Lower leg skin (tissue), 4 donors: ENCODE measurements at places on chromosomes 1 and 21.

GRCh38 chr1:243946946-243947345 is 96.9 kb upstream of the AKT3 start:
- DNase-seq, result no peak

DNA sequence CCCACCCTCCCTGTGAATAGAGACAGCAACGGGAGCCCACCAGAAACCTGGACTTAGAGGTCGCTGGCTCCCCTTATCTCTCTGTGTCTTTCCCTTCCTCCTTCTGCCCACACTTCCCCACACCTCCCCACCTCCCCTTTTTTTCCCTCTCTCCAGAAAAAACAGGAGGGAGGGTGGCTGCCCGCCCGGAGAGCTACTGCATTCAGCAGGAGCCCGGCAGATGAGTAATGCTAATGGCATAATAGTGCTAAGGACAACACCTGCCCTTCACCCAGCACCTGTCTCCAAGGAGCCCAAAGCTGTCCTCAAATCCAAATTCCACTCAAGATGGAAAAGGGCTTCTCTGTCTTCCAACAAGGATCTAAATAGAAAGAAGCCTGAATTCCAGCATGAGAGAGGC is 11.4 kb upstream of the PRELP start:
- no peak for DNase-seq

GRCh38 chr1:206496131-206496793 is 11.1 kb upstream of the RASSF5 start:
- no peak for DNase-seq

DNA sequence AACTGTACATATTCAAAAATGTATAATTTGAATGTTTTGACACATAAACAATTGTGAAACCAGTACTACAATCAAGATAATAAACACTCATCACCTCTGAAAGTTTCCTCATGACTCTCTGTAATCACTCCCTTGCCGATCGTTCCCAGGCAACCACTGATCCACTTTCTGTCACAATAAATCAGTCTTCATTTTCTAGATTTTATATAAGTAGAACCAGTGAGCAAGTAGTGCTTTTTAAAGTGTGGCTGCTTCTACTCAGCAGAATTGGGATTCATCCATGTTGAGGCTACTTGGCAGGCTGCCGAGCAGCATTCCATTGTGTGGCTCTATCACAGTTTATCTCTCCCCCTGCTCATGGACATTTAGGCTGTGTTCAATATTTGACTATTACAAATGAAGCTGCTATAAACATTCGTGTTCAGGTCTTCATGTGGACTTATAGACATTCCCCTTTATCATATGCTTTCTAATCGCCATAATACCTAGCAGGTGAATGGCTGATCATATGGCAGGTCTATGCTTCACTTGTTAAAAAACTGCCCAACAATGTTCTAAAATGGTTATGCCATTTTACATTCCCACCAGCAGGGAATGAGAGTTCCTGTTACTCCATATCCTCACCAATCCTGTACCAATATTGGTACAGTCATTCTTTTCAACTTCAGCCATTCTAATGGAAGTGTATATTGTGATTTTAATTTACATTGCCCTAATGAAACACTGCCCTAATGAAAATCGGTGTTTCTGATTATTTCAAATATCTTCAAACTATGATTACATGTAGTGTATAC is 20.5 kb downstream of the TEX38 start:
- DNase-seq, result no peak

DNA sequence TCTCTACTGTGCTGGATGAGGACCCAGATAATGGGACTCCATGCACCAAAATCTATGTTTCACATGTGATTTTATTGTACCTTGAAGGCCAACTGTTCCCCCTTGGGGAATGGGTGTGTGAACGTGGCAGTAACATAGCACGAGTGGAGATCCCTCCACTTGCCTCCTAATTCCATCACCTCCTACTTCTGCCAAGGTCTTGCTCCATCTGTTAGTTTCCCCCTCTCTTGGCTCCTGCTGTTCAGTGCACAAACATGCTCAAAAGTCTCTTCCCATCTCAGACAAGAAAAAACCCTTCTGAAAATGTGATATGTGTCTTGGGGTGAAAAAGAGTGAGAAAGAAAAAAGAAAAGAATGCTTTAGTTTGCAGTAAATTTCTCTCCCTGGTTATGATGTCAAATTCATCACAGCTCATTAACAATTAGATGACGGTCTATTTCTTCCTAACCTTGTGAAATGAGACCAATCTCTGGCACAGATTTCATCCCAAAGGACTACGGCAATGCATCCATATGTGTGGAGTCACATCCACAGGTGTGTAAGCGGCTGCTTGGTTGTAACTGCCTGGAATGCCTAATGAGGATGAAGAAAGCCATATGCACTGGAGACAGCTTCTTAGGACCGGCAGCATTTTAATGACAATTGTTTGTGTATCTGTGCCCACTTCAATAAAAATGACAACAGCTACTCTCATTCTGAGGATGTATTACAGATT is 79.3 kb upstream of the DIRAS3 start:
- no peak for DNase-seq

GRCh38 chr21:29777160-29777559 is 162.6 kb downstream of the GRIK1 start:
- no peak for DNase-seq

- DNase-seq, result no peak
Measured at GRCh38 chr1:53390736-53391135, 62.9 kb upstream of the LRP8 start.

GRCh38 chr1:169568497-169568896 is 17.8 kb downstream of the F5 start:
- no peak for DNase-seq

GRCh38 chr1:113534130-113534817 is 144.0 kb downstream of the MAGI3 start:
- DNase-seq, result no peak

GRCh38 chr1:55250399-55251075 is 35.4 kb upstream of the USP24 start:
- no peak for DNase-seq

- DNase-seq, result no peak
Measured at GRCh38 chr1:36734356-36734755, 251.6 kb upstream of the CSF3R start.

GRCh38 chr1:84869720-84870119 is 23.3 kb downstream of the LPAR3 start:
- no peak for DNase-seq

DNA sequence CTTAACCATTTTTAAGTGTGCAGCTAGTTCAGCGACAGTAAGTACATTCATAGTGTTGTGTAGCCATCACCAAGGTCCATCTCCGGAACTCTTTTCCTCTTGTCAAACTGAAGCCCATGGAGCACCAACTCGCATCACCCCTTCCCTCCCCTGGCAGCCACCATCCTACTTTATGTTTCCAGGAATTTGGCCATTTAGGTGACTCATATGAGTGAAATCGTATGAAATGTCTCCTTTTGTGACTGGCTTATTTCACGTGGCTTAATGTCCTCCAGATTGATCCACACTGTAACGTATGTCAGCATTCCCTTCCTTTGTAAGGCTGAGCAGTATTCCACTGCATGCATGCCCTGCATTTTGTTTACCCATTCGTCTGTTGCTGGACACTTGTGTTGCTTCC is 2.5 kb downstream of the COL6A2 start:
- peak; percentile 13 for DNase-seq

DNA sequence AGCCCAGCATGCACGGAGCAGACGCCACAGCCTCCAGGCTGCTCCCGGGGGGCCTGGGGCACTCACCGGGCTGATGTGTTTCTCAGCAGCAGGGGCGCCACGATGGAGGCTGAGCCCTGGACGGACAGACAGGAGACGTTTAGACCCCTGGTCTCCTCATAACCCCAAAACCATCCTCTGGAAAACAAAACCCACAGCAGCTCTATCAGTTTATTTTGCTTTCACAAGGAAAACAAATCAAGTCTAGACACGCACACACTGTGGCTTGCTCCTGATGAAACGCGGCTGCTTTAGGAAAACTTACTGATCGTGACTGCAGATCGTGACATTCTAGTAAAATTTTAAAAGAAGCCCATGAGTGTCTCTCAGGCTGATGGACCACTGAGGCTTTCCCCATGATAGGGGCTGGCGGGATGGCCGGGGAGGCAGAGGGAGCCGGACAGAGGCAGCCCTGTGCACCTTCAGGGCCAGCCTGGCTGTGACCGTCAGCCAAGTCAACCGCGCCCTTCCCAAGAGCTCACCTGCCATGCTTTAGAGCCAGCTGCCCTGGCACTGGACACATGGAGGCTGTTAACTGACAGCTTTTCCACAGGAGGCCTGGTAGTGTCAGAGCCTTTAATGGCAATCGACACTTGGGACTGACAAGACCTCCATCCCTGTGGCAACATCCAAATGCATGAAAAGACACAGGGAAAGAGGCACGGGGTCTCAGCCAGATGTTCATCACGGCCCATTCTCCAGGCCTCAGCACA is 5.2 kb downstream of the POFUT2 start:
- peak; percentile 79 for DNase-seq

- DNase-seq, result no peak
Measured at GRCh38 chr1:41161846-41162245, 80.3 kb downstream of the SCMH1 start.

DNA sequence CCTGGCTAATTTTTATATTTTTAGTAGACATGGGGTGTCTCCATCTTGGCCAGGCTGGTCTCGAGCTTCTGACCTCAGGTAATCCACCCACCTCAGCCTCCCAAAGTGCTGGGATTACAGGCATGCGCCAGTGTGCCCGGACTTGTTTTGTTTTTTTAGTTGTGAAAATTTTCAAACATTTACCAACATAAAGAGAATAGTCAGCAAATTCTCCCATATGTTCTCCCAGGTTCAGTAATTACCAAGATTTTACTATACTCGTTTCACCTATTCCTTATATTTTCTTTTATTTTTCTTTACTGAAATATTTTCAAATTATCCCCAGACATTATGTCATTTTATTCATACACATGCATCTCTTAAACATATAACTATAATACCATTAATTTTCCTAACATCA is 218.1 kb upstream of the L1TD1 start:
- no peak for DNase-seq

DNA sequence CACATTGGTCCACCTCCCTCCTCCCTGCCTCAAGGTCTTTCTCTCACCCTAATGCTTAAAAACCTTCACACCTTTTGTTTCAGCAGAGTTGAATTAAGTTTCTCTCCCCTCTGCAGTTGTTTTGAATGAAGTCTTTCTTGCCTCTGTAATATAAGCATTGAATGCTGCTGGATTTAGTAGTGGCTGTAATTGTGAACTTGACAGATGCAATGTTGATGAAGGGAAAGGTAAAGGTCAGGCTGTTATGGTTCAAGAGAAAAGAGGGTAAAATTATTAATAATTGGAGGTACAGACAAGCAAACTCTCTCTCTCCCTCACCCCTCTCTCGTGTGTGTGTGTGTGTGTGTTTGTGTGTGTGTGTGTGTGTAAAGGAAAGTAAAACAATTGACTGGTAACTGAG is 509.8 kb downstream of the AMY1C start:
- no peak for DNase-seq

DNA sequence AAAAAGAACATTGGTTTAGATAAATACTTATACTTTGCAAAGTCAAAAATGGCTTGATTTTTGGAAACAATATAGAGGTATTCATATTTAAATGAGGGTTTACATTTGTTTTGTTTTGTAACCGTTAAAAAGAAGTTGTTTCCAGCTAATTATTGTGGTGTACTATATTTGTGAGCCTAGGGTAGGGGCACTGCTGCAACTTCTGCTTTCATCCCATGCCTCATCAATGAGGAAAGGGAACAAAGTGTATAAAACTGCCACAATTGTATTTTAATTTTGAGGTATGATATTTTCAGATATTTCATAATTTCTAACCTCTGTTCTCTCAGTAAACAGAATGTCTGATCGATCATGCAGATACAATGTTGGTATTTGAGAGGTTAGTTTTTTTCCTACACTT is 65.3 kb upstream of the SAMD13 start:
- no peak for DNase-seq

GRCh38 chr1:103941086-103941485 is 191.4 kb downstream of the AMY1C start:
- no peak for DNase-seq

GRCh38 chr1:41613689-41614574 is 129.4 kb upstream of the EDN2 start:
- peak; percentile 83 for DNase-seq

DNA sequence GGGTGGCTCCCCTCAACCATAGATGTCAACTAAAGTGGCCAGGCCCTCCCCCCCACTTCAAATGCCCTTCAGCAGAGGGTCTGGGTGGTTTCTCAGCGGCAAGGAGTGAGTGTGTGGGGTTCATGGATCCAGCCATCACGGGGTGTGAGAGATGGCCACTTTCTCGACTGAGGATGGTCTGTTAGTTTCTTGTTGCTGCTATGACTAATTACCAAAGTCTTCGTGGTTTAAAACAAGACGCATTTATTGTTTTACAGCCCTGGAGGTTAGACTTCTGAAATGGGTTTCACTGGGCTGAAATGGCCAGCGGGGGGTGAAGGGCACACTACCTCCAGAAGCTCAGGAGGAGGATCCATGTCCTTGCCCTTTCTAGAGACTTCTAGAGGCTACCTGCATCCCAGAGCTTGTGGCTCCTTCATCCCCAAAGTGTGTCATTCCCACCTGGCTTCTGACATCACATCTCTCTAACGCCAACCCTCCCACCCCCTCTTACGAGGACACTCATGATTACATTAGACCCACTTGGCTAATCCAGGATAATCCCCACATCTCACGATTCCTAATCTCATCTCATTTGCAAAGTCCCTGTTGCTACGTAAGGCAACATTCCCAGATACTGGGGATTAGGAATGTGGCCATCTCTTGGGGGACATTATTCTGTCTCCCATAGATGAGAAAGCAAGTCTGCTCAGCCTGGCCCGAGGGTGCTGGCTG is 53.0 kb downstream of the EPHB2 start:
- DNase-seq, result no peak

- DNase-seq, result peak; percentile 31
Measured at GRCh38 chr1:215636258-215636965, 69.3 kb downstream of the KCTD3 start.

DNA sequence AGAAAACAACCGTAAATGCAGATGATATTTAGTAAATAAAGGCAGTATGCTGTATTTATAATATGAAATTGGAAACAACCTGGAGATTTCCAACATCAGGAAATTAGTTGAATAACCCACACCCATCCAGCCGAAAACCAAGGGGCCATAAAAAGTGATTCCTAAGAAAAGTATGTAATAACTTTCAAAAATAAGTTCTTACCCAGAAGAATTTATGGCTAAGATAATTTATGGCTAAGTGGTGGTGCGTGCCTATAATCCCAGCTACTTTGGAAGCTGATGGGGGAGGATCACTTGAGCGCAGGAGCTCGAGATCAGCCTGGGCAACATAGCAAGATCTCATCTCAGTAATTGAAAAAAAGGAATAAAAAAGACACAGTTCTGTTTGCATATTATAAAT is 43.2 kb downstream of the TMCO4 start:
- DNase-seq, result no peak

GRCh38 chr1:234969581-234970400 is 158.8 kb downstream of the TOMM20 start:
- DNase-seq, result no peak

- DNase-seq, result no peak
Measured at GRCh38 chr1:248924696-248925532, 18.9 kb downstream of the PGBD2 start.

GRCh38 chr1:104760017-104760416 is 1010.3 kb downstream of the AMY1C start:
- no peak for DNase-seq
